ENCODE measurements at places on chromosomes 7 and 10. TPM values are rescaled to one million over a fixed set of nuclear protein-coding genes. Genes with fewer than 3 reads are reported as not detected.

Gene DYDC2
- 2.3 TPM for total RNA-seq

Gene MSMB
- not detected for total RNA-seq

Gene FRA10AC1
- total RNA-seq, result 40.8 TPM

Gene LCOR
- total RNA-seq, result 85.5 TPM

Gene PYROXD2
- total RNA-seq, result 5.9 TPM

Gene CLCN1
- total RNA-seq, result 0.22 TPM

Gene LRRD1
- 0.44 TPM for total RNA-seq

Gene GHITM
- total RNA-seq, result 125 TPM

Gene MYOZ1
- 18.0 TPM for total RNA-seq

Gene RAPGEF5
- total RNA-seq, result 90.2 TPM

Gene MACC1
- 4.3 TPM for total RNA-seq

Gene CPED1
- 82.0 TPM for total RNA-seq

Gene SSC4D
- 1.5 TPM for total RNA-seq

Gene ACHE
- total RNA-seq, result 25.7 TPM

Gene GIMAP4
- total RNA-seq, result 22.5 TPM

Gene NFE2L3
- total RNA-seq, result 3.7 TPM

Gene PNLIPRP1
- not detected for total RNA-seq

Gene ABCC2
- total RNA-seq, result 3.4 TPM

Gene PRRT4
- total RNA-seq, result 6.8 TPM

Gene STOX1
- total RNA-seq, result 7.4 TPM

Gene CYP2C19
- not detected for total RNA-seq

Gene ITGB1
- 450 TPM for total RNA-seq

Gene OR2A1
- total RNA-seq, result 0.44 TPM

Gene CALY
- total RNA-seq, result 3.0 TPM

Gene TUBAL3
- total RNA-seq, result 0.49 TPM

Gene PRKAR2B
- 45.9 TPM for total RNA-seq

Gene GFRA1
- 62.2 TPM for total RNA-seq

Gene LDB3
- total RNA-seq, result 24.9 TPM

Gene ETV1
- total RNA-seq, result 20.0 TPM

Gene YAE1
- 60.3 TPM for total RNA-seq

Gene CNTNAP2
- 68.8 TPM for total RNA-seq

Gene RASSF4
- total RNA-seq, result 48.5 TPM

Gene SHH
- 0.33 TPM for total RNA-seq

Gene NYAP1
- 6.0 TPM for total RNA-seq

Gene SCIN
- total RNA-seq, result 3.4 TPM

Gene PLCE1
- total RNA-seq, result 28.2 TPM

Gene SNCG
- total RNA-seq, result 33.3 TPM

Gene MYH16
- total RNA-seq, result not detected

Gene ELN
- 494 TPM for total RNA-seq

Gene KCNMA1
- 114 TPM for total RNA-seq

Gene TMEM196
- 9.7 TPM for total RNA-seq

Gene LRIT1
- 51.8 TPM for total RNA-seq

Gene ZNF853
- 20.7 TPM for total RNA-seq

Gene PRKG1
- 52.7 TPM for total RNA-seq

Gene EFCAB10
- 0.99 TPM for total RNA-seq
